Stimulated activated CD8-positive, alpha-beta memory T cell treated with anti-CD3 and anti-CD28 coated beads, Interleukin-7, amount 100 ng/mL, for 24 hours (primary cell): ENCODE measurements at places on chromosomes 11 and 22.
A peak's percentile ranks its signal among the peaks of the same experiment; 100 is the strongest.

DNA sequence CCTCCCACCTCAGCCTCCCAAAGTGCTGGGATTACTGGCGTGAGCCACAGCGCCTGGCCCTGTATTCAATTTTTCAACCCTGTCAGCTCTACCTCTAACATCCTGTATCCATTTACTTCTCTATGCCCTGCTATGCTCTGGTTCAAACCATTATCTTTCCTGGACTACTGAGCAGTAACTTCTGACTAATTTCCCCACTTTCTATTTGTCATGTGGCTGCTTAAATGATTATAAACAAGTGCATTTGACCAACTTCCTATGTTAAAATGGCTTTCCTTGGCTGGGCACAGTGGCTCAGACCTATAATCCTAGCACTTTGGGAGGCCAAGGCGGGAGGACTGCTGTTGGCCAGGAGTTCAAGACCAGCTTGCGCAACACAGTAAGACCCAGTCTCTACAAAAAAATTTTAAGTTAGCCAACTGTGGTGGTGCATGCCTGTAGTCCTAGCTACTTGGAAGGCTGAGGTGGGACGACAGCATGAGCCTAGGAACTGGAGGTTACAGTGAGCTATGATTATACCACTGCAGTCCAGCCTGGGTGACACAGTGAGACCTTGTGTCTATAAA, 2.1 kb downstream of the MED19 start:
- DNase-seq: no peak

DNA sequence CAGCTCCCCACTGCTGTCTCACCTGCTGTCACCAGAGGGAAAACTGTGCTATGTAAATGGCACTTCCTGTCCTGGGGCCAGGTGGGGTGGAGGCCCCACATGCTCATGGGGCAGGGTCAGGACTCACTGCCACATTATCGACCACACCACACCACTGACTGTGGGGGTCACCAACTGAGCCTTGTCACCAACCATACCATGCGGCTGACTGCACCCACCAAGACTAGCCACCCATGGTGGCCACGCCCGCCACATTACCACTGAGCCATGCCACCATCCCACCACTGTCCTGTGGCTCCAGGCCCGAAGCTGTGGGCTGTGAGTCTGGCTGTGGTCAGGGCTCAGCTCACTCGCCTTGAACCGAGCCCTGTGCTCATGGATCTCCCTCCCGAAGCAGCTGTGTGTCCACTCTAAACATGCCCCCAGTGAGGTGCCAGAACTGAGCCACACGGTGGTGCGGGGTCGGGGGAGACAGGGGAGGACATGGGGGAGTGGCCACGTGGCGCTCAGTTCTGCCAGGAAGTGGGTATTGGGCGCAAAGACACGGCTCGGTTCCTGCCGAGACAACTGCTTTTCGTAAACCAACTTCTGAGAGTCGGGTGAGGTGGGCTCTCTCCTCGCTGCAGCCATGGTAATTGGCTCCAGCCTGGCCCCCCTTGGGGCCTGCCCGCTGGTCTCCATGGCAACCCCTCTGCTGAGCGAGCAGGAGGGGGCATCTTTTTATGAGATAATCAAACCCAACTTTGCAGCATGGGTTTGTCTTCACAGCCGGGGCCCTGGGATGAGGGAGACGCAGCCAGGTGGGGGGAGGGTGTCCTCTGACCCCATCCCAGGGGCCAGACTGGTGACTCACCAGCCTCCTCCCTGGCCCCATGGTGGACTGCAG, 23.2 kb downstream of the RTN4R start:
- DNase-seq: no peak

DNA sequence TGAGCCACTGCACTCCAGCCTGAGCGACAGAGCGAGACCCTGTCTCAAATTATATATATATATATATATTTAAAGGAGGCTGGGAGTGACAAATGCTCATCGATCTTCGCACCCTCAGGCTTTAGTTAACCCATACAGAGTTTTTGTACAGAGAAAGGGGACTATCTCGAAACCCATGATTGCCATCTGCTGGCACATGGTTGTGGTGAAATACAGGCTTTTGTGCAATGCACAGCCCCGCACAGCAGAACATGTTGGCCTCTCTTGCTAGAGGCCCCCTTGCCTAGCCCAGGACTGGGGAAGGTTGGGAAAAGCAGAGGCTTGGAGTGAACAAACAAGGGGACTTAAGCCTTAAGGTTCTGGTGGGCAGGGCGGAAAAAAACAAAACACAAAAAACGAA, 3.6 kb downstream of the MYBPC3 start:
- DNase-seq: no peak

DNA sequence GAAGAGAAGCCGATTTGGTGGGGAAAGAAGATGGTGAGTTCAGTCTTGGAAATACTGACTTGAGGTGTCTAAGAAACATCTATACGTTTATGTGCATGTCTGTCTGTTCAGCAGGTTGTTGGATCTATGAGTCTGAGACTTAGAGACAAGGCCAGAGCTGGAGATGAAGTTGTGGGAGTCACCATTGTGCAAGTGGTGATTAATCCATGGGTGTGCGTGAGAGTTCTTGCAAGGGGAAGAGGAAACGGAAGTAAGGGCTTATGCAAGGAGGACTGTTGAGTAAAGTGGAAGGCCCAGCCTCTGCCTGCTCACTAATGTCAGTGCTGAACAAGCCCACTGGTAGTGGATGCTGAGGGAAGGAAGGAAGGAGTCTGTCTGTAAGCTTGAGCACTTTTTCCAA, 9.7 kb downstream of the TMEM45B start:
- DNase-seq: no peak

DNA sequence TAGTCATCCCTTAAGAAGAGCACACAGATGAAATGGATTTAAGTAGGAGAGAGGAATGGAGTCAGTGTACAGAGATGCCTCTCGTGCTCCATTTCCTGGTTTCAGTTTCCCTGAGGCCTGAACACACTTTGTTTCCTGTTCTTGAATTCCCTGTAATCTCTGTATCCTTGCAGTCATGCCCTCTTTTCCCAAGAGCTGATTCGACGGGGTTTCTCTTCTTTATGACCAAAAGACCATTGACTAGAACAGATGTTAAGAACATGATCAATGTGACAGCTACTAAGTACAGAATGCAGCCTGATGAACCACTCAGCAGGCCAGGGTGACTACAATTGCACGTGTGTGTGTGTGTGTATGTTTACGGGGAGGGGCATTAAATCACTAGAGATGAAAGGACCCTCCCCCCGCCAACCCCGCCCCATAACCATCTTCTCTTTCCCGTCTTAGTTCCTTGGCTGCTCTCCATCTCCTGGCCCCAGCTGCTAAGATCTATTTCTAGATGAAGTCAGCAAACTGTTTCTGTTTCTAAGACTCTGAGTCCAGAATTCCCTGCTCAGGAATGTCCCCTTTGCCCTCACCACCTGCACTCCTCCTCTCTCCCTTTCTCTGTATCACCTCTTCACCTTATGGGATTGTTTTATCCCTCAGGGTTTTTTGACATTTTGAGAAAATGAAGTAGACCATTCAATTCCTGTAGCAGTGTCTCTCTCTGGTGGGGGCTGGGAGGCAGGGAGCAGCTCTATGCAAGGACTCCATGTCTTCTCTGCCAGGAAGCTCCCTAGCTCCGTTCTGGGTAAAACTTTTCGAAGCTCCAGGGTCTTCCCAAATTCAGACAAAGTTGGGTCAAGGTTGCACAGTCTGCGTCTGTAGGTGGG, 26.0 kb downstream of the SLC22A6 start:
- DNase-seq: no peak

GRCh38 chr11:21820176-21820575, 372.7 kb upstream of the ANO5 start:
- DNase-seq: no peak

- DNase-seq: no peak
These were observed 11.7 kb upstream of the LTO1 start for GRCh38 chr11:69686856-69687255.

DNA sequence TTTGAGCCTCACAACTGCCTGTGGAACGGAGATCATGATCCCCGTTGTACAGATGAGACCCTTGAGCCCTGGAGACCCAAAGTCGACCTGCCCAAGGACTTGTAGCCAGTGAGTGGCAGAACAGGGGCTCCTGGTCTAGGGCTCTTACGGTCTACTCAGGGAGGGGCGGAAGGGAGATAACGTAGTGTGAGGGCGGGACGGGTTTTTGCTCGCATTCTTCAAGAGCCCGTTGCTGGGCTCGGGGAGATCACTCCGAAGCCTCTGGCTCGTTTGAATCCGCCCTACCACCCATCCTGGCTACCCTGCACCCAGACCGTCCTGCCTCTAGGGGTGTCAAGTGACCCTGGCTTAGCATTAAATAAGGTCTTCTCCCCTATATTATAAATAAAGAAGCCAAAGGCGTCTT, 639 bp downstream of the CRY2 start:
- peak; percentile 2 for DNase-seq

DNA sequence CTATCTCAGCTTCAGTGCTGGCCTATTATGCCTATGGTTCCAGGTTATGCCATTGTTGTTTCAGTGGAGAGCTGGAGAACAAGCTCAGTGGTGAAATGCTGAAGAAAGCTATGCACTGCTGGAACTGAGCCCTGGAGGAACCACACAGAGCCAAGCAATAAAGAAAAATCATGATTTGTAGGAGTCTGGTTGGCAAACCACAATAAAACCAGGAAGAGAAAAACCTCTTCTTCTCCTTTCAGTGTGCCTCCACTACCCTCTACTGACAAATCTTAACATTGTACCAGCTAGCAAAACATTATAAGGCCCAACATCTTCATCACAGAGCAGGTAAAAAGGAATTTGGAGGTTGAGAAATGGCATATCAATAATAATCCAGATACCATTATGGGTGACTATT, 5.3 kb downstream of the OR51F2 start:
- DNase-seq: no peak

DNA sequence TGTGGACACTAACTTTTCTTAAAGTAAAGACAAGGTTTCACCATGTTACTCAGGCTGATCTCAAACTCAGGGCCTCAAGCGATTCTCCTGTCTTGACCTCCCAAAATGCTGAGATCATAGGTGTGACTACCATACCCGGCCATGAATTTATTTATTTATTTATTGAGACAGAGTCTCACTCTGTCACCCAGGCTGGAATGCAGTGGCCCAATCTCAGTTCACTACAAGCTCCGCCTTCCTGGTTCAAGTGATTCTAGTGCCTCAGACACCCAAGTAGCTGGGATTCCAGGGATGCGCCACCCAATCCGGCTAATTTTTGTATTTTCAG, 29.7 kb upstream of the PCF11 start:
- no peak for DNase-seq

DNA sequence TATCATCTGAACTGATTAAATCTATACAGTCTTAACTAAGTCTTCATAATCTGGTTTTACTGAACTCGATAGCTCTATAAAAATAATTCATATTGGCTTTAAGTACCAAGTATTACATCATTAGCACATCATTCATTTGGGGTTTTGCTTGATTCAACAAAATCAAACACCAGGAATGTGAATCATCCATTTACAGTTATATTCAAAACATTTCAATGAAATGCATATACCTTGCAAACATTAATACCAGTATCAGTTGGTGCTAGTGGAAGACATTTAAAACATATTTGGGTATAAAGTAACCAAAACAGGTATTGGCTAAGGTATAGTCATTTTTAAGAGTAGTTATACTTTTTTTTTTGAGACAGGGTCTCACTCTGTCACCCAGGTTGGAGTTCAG, 12.2 kb upstream of the CCDC89 start:
- no peak for DNase-seq
